ENCODE measurements at places on chromosomes 13 and 19.

DNA sequence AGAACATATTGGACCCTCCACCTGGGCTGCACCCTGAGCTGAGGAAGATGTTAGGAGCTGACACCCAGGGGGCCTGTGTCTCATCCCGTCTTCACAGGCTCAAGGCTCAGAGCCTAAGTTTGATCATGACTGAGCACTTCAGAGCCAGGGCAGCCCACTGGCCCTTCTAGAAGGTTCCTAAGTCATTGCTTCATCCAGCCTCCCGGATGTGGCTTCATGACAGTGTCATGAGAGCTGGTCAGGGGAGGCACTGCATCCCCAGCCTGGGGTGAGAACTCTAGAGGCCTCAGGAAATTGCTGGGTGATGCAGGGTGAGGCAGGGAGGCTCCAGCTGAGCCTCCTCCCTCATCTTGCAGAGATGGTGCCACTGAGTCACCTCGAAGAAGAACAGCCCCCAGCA, 24.9 kb upstream of the PIK3R2 start:
- no peak for DNase-seq

DNA sequence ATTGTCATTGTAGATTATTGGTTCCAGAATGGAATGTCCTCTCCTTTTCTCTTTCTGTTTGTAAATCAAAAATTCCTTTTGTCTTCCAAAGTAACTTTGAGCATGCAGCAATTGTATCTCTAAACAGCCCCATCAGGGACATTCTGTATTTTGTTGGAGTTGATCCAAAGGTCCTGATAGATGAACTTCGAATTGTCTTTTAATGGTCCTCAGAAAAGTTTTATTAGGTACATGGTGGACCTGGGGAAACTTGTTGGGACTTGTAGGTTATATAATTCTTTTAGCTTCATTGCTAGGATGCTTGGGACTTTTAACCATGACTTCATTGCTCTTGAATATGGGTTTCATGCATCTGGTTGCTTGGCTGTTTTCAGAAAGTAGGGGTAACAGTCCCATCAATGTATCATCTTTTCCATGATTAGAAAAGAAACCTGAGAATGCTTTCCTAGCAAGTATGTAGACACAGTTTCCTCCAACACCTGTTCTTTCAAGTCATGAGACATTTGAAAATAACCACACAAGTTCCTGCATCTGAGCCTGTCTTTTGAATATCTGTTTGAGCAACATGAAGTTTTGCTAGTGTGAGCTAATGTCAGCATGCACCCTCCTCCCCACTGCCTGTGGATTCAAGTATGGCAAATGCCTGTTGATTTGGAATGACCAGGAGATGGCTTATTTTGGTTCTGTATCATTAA, 413.1 kb downstream of the KCNRG start:
- DNase-seq = no peak

DNA sequence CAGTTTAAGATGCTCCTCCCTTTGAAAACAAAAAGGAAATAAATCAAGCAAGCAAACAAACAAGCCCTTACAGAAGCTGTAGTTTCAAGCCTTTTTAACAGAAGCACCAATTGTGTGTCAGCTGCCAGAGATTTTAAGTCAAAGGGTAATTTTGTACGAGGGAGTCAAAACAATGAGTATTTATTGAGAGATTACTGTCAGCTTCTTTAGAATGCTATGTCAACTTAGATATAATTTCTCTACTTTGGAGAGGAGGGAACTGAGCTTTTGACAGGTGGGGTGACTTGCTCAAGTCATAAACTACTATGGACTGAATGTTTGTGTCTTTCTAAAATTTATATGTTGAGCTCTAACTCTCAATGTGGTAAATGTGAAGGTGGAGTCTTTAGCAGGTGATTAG, 10.5 kb upstream of the CBY2 start:
- DNase-seq = no peak

DNA sequence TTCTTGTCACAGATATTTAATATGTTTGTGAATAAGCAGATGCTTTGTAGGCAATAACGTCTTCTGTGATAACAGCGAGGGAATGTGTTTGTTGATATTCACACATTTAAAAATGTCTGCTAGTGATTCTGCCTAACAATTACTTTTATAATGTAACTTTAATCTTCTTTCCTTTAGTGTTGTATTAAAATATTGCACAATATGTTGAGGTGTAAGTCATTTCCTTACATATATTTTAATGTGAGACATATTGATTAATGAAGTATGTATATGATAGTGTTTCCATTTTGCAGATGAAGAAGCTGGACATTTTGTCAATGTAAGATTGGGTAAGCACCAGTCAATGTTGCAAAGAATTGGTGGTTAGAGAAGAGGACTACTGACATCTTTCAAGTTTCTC, 324.4 kb downstream of the SLITRK1 start:
- DNase-seq = no peak

DNA sequence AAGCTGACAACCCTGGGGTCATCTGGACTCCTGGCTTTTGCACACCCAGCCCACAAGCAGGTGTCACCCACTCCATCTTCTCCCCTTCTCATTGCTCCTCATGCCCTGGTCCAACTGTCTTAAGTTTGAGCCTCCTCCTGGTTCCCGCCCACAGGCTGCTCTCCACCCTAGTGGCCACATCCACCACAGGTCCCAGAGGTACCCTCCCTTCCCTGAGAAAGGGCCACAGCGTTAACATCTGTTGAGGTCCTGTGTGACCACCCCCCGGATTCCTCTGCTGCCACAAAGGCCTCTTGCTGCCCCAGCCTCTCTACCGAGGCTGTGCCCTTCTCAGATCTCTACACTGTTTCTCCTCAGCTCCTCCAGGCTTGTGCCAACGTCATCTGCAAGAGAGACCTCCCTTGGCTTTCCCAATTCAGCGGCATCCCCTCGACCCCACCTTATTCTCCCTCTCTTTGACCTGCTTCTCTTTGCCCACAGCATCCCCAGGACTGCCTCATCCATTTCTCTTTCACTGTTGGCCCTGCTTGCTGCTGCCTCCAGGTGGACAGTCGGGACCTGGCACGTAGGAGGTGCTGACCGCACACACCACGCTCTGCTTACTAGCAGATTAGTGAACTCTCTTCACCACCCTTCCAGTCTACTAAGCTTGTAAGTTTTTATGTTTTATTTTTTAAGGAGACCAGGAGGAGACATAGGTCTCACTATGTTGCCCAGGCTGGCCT, 33.3 kb downstream of the SUGP2 start:
- DNase-seq = no peak

GRCh38 chr19:49094505-49095482, 9.5 kb downstream of the SNRNP70 start:
- no peak for DNase-seq

DNA sequence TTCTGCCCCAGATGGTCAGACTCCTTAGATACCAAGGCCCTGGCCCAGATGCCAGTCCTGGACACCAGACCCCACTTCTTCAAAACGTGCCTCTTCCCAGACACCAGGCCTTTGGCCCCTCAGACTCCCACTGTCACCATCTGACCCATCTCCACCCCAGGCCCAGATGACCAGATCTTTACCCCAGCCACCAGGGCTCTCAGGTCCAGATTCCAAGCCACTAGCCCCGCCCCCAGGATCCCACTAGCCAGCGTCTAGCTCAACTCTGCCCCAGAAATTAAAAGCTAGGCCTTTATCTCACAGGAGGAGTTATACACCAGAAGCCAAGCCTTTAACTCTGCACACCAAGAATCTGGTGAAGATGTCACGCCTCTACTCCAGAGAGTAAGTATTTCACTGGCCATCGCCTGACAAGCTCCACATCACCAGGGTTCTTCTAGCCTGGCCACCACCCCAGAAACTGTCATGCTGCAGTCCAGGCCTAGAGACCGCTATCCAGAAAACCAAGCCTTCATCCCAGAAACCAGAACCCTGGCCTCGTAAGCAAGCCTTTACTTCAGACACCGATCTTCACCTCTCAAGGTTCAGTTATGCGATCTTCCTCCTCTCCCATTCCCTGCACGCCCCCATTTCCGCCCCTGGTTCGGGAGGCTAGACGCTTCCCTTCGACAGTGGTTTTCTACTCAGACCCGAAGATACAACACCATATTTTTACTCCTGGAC, 595 bp downstream of the XAB2 start:
- DNase-seq = no peak

GRCh38 chr13:109785892-109786450, 412 bp downstream of the IRS2 start:
- no peak for DNase-seq

GRCh38 chr19:5671600-5671999, 8.7 kb downstream of the MICOS13 start:
- DNase-seq = no peak

DNA sequence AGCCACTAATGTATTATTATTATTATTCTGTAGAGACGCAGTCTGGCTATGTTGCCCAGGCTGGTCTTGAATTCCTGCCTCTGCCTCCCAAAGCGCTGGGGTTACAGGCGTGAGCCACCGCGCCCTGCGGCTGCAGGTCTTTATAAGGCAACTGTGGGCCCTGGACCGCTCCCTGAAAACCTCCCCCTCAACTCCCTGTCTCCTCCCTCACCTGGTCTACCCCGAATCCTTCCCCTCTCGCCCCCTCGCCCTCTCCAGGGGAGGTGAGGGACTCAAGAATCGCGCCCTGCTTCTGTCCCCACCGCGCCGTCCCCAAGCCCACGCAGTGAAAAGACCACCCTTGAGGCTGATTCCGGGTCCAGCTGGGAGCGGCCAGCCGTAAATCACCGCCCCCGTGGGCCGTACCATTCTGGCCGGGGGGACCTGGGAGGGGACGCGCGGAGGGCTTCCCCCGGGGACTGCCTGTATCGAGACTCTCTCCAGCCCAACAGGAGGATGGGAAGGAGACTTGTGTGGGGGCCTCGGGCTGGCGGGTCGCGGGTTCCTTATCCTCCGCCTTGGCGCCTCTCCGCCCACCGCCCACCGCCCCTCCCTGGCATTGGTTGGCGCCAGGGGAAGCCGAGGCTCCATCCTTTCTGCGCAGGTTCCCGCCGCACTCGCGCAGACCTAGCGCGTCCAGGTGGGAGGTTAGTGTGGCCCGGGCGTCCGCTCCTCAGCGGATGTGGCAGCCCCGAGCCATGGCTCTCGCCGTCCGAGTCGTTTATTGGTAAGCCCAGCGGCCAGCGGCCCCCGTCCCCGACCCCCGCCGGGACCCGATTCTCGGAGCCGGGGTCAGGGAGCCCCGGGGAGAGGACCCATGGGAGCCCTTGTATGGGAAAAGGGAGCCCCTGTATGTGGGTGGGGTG, at the start of gene SELENOW:
Gene SELENOW (plus strand): TSS at position 655 of the 905 bp plus-strand sequence. CDS start 83 bp downstream, at position 738.
- DNase-seq = peak; percentile 88

GRCh38 chr19:29858000-29858596, 46.3 kb downstream of the CCNE1 start:
- no peak for DNase-seq

- peak; percentile 99 for DNase-seq
Observed at GRCh38 chr19:56507446-56508289, at the start of gene ZNF471. Gene ZNF471 (plus strand): TSS chr19:56507855. CDS start chr19:56511572, 3,717 bp downstream.

DNA sequence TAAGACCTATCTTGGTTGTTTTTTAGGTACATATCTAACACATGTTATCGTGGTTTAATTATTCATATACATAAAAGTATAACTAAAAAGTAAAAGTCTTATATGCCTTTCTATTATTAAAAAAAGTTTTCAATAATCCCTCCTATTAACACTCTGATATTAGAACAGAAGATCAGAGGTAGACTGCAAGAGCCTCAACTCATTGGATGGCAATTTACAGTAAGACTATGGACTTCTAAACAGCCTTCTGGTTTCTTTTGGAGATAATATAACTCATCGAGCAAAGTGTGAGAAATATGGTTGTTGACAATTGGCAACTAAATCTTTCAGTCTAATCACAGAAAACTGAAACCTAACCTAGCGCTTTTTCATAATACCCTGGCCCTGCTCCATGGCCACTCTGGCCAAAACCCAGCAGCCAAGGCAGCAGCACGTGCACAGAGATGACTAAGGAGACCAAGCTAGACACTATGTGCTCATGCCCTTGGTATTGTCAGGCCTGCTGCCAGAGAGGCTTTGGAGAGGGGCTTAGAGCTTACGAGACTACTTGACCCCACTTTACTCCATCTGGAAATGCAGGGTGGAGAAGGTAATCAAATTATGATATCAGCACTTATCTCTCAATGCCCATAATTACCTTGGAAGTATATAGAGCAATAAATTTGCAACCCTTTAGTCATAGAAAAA, 40.6 kb upstream of the EEF1AKMT1 start:
- peak; percentile 73 for DNase-seq

DNA sequence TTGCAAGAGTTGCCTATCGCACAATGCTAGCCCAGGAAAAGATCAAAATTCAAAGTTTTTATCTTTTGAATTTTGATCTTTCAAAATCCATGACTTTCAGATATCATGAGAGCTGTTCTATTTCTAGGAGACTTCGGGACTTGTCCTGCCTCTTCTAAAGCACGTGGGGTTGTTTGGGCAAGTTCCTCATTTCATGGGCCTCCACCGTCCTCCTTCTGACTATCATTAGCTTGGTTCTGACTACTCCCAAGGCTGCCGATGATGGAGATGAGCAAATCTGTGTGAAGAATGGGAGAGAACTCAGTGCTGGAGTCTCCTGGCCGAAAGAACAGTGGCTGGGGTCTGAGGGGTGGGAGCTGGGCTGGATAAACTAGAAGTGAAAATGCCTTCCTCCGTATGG, 86.5 kb downstream of the COL4A1 start:
- no peak for DNase-seq

- DNase-seq = no peak
Observed at GRCh38 chr13:51643105-51643881, 59.0 kb downstream of the WDFY2 start.

GRCh38 chr13:102039264-102039663, 362.6 kb downstream of the FGF14 start:
- DNase-seq = no peak

DNA sequence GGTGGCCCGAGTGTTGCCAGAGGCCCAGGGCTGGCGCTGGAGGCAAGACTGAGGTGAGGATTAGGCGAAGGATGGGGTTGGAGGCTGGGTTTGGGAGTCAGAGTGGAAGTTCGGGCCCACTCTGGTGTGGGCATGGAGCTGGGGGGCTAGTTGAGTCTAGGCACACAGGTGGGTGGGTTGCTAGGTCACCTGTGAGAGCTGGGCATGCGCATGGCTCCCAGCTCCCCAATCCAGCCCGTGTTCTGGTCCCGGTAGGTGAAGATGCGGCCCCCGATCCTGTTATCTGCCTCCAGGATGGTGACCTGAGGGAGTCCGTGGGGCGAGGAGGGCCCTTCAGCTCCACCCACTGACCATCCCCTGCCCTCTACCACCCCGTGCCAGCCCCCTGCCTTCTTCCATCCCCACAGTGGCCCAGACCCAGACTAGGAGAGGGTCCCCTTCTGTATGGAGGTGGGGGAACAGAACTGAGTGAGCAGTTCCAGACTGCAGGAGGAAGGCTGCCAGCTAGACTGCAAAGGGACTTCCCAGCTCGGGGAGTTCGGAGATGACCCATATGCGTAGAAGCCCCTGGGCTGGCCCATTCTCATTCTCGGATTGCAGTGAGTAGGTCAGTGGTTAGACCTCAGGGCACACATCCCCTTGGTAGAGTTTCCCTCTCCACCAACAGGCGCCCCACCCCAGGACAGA, 1.7 kb downstream of the IL4I1 start:
- DNase-seq = no peak

DNA sequence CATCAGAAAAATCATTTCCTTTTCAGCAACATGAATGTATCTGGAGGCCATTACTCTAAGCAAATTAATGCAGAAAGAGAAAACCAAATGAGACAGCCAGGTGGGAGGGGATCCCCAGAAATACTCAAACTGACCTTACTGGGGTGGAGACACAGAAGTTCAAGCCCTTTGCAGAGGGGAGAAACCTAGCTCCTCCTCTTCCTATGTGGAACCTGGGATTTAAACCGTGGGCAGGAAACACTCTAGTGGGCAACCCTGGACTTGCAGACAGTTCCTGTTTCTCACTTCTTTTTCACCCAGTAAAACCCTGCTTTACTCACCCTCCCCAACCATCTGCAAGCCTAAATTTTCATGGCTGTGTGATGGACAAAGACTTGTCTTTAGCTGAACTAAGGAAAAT, 61.3 kb downstream of the SLITRK6 start:
- DNase-seq = no peak

GRCh38 chr19:1053176-1054101, 13.5 kb upstream of the ARHGAP45 start:
- no peak for DNase-seq

Data from ovary (tissue), 10 donors.